ENCODE measurements at places on chromosomes 2 and 18.

DNA sequence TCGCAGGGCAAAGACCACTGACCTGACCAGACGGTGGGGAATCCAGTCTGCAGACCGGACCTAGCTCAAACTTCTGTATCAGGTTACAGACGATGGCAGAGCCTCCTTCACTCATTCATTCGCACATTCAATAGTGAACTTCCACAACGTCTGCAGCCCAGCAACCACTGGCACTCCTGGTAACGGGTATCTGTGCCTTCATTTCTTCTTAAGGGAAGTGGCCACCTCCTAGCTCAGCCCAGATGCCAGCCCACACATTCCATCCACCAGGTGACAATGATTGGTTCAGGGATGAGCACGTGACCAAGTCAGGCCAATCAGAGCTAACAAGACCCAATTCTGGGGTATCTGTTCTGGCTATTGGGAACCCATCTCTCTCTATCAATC is 15.9 kb upstream of the ARMC9 start:
- DNase-seq = no peak

GRCh38 chr2:144835634-144836350 is 315.9 kb upstream of the ZEB2 start:
- no peak for DNase-seq

DNA sequence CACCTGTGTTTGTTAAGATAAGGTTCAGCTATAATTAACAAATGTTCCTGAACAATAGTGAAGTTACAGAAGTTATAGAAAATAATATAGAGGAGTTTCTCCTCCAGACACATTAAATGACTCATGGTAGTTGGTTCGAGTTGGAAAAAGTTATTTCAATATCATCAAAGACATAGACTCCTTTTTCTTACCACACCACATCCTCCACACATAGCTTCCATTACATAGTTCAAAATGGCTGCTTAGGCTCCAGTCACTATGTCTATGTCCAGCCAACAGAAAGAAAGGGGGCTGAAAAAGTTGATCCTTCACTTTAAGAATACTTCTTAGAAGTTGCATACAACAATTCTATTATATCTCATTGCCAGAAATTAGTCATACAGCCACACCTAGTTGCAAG is 50.7 kb downstream of the DYNAP start:
- DNase-seq = no peak

DNA sequence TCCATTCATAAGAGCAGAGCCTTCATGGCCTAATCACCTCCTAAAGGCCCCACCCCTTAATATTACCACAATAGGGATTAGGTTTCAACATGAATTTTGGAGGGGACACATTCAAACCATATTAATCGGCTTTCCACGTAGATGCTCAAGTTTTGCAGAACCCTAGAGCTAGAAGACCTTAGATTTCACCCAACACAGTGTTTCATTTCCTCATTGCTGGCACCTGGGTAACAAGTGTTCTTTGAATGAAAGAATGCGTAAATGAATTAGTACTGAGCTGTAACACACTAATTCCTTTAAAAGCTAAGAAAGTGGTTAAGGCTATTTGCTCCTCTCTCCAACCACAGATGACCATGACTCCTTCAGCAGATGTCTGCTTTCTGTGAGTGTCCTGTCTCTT is 252.5 kb downstream of the SMAD2 start:
- no peak for DNase-seq

DNA sequence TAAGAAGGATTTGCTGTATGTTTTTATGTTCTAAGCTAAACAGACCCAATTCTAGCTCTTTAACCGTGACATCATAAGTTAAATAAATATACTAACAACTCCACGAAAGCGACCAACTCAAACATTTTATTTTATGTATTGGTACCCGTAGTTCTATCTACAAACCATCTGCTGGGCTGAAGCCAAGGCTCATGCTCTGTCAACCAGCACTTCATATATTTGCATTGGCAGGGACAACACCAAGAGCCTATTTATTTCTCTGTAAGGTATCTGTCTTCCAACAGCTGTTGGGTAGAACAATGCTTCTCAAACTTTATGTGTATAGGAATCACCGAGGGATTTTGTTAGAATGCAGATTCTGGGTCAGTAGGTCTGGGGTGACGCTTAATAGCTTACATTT is 64.5 kb downstream of the PID1 start:
- DNase-seq = no peak

DNA sequence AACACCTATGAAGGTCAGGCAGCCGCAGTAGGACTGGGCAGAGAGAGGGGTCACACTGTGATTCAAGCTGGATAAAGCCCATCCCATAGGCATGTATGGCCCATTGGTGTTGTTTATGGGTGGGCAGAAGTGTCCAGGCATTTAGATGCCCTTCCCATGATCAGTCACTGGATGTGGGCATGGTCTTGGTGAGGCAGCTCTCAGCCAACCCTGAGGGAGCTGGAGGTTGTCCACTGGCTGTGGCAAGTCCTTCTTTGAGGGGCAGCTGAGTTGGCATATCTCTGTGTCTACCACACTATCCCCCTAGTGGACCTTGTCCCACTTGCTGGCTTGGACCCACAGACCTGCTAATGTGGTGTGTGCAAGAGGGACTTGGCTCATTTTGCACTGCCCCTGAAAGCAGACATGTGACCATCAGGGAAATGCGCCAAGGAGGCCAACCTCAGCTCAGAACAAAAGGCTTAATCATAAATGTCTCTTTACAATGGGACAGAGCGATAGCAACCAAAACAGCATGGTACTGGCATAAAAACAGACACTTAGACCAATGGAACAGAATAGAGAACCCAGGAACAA is 82.0 kb downstream of the TMEM17 start:
- no peak for DNase-seq

- DNase-seq = peak; percentile 60
Observed at GRCh38 chr2:112646102-112646719, 472 bp downstream of the SLC20A1 start.

GRCh38 chr2:112927745-112928144 is 16.8 kb downstream of the IL37 start:
- no peak for DNase-seq

- peak; percentile 48 for DNase-seq
Observed at GRCh38 chr2:128736689-128737545, 418.2 kb upstream of the HS6ST1 start.

DNA sequence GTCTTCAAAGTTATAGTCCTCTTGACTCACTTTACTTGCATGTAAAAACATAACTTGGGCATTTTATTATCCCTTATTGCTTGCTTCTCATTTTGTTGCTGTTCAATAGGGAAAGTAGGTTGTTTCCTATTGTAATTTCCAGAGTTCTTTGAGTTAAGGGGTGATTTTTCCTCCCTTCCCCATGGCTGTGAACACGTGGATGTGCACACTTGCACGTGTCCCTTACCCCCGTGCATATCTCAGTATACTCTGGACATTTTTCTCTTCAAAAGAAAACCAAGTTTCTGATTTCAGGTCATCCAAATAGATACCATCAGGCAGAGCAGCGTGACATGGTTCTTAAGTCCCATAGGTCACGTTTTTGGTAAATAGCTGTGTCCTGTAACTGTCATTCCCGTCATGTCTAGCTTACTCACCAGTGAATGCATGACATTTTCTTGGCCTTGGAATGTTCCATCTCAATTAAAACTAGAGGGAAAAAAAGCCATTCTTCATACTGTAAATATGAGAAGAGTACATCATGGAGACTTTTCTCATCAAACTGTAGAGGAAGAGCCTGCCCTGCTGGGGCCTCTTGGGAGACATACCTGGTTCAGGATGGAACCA is 83.3 kb upstream of the KCNE4 start:
- no peak for DNase-seq

DNA sequence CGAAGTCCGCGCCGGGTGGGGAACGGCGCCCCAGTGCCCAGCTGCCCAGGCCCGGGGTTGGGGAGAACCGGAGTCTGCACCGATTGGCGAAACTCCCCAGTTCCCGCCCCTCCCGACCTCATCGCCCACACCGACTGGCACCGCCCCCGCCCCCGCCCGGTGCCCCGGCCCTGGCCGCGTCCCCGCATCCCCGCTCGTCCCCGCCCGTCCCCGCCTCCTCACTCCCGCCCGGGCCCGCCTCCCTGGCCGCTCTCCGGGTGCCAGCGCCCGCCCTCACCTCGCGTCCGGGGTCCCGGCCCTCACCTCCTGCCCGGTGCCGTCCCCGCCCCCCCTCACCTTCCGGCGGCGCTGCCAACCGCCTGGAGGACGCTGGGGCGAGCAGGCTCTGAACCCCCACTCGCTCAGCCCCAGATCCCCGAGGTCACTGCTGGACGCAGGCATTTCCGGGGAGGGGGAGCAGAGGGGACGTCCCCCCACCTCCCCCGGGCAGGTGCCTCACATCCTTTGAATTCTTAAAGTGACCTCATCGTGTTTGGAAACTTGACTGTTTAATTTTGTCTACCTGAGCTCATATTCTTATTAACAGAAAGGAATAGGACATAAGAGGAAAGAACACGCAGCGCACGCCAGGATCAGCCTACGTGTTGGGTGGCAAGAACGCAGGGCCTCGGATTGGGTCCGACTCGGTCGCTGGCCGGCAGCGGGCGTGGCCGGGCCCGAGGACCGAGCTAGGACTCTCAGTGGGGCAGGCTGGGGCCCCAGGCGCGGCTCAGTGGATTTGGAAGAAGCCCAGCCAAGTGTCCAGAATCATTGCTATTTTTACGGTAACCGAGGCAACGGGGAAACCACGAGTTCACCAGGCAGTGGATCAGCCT is at the start of gene FAM110C:
Gene FAM110C, minus strand, starts transcription at position 35 of the 875 bp plus-strand sequence. CDS start 120 bp downstream, outside the sequence.
- DNase-seq = peak; percentile 36

DNA sequence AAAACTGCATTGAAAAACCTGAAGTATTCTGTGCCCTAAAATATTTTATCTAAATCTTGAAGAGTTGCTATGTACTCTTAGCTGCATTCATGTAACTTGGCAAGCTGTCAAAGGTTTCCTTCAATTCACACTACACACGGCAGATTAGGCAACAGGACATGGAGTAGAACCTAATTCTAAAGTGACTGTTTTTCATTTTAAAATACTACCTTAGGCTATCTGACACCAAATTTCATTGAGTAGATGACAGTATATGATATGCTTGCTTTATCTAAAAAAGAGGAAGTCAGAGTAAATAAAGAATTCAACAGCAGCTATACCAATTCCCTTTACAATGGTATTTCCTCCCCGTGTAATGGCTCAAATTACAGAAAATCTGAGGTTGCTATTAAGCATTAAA is 45.4 kb downstream of the EXOC6B start:
- DNase-seq = no peak

GRCh38 chr2:136394136-136395060 is 276.4 kb upstream of the CXCR4 start:
- DNase-seq = no peak

- no peak for DNase-seq
Observed at GRCh38 chr2:166331468-166331867, 44.3 kb downstream of the SCN9A start.

GRCh38 chr2:54891909-54892308 is 158.3 kb downstream of the RTN4 start:
- no peak for DNase-seq

DNA sequence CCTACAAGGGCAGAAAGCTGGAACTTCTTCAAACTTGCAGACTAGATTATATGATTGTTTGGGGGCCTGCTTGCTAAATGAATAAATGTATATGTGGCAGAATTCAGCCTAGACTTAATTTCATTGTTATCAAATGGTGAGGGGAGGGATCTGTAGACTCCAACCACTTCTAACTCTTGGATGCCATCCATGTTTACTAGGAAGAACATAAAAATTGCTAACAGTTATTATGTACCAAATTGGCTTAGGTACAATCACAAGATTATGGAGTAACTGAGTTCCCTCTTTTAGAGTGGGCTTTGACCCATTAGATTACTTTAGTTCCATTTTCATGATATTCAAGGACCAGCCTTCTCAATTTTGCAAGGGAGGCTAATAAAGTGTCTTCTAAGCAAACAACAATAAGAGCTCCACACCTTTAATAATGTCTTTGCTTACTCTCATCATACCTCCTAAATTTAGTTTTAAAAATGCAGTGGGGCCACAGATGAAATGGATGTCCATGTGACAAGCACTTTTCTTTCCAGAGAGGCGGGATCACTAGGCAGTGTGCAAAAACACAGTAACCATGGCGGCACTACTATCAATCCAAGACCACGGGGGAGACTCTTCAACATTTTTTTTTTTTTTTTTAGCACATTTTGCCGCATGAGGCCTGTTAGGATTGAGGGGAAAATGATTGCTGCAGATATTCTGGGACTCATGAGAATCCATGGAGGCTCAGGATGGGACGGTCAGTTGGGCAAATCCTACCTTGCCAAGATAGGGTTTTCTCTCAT is 217.6 kb upstream of the SPRED2 start:
- DNase-seq = no peak
